Central memory CD8-positive, alpha-beta T cell (primary cell): ENCODE measurements at places on chromosomes 11 and 22.

DNA sequence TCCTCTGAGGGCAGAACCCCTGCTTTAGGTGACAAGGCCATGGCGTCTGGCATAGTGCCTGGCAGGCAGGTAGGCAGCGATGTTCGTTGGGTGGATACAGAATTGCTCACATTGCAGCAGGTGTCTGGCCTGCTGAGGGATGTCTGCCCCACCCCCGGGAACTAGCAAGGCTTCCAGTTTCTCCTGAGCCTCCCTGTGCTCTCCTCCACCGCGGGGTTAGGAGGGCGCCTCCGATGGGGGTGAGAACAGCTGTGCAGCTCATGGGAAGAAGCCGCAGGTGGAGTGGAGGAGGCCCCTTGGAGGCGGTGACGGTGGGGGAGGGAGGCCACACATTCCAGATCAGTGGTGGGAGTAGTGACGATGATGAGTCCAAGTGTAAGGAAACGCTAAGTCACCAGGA, 48.3 kb upstream of the JAM3 start:
- H3K4me1 ChIP-seq = no peaks in the 10 kb centered on the region
- no peak overlapping the region for H3K27ac ChIP-seq
- peaks cover 56% of the 10 kb centered on the region for H3K27me3 ChIP-seq
- H3K36me3 ChIP-seq = peaks cover 3% of the 10 kb centered on the region
- no peak for DNase-seq

DNA sequence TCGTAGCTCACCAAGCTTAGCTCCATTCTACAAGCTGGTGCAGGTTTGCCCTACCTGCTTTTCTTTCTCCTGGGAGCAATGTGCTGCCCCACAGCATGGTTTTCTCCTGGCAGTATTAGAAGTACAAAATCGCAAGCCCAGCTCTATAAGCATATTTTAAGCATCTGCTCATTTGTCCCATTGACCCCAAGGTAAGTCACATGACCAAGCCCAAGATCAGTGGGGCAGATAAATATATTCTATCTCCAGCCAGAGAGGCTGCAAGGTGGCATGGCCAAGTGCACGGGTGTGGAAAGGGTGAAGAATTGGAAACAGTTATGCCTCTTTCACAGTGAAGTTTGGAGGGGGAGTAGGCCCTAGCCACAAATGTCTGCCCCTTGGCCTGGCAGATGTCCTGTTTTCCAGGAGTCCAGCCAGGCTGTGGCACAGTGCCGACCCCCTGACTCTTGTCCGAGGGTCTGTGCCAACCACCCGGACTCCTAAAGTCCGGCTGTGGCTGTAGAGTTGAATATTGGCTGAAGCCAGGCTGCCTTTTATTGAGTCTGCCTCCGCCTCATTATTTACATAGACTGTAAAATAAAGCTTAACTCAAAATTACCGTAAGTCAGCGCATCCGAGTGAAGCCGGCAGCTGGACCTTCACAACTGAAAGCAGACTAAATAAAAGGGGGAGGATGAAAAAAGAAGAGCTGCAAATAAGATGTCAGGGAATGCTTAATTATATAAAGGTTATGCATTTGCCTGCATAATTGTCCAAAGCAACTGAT, 165.7 kb downstream of the COMMD9 start:
- no peaks in the 10 kb centered on the region for H3K4me1 ChIP-seq
- no peak overlapping the region for H3K4me3 ChIP-seq
- peaks cover 50% of the 10 kb centered on the region for H3K27me3 ChIP-seq

DNA sequence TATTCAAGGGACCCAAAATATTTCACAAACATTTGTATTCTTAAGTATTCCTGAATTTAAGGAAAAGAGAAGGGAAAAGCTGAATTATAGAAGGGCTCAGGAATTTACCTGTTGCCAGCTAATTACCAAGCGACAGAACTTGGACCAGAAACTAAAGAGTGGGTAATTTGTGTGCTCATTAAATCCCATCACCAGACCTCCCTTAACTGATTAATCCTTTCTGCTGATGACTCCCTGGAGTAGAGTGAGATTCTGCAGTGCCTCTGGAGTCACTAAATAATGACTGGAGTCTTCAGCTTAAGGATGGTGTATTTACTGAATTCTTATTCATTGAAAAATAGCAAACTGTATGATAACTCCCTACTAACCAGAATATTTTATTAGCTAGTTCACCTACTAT, 74.0 kb upstream of the RAB1B start:
- DNase-seq = no peak
- H3K27ac ChIP-seq = no peak overlapping the region

DNA sequence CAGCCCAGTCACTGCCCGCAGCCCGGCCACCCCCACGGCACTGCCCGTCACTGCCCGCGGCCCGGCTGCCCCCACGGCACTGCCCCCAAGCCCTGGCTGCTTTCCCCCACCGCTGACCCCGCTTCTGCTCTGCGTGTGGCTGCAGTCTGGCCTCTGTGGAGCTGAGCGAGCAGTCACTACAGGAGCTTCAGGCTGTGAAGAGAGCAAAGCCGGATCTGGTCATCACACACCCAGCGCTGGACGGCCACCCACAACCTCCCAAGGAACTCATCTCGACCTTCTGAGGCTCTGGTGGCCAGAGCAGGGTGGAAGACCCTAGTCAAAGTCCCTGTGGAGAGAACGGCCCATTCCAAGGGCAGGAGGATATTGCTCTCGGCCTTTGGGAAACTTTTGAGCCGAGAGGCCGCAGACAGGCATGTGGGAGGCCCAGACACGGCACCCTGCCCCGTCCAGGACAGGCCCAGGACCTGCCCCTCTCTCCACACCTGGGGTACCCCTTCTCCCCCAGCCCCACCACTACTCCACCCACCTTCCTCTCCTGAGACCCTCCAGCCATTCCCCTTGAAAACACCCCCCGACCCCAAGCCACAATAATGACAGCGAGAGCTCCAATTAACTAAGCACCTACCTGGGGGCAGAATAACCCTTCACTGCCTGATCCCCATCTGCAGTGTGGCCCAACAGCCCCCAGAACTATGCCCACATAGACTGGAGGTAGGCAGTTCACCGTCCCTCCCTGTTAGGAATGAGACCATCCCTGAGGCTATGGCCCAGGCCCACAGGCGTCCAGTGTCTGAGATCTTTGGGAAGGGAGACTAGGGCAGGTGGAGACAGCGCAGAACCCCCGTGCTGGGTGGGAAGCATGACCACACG, 3.7 kb upstream of the PGGHG start:
- H3K4me3 ChIP-seq = peak overlapping the region; percentile 99
- DNase-seq = no peak
- H3K27ac ChIP-seq = no peak overlapping the region

GRCh38 chr22:23305321-23305910, 125.1 kb downstream of the BCR start:
- no peak overlapping the region for H3K27ac ChIP-seq
- no peaks in the 10 kb centered on the region for H3K4me1 ChIP-seq
- peaks cover 32% of the 10 kb centered on the region for H3K36me3 ChIP-seq

GRCh38 chr11:16347928-16348685, 8.2 kb downstream of the SOX6 start:
- DNase-seq = no peak
- no peak overlapping the region for H3K4me3 ChIP-seq
- H3K4me1 ChIP-seq = no peaks in the 10 kb centered on the region
- H3K36me3 ChIP-seq = no peaks in the 10 kb centered on the region

DNA sequence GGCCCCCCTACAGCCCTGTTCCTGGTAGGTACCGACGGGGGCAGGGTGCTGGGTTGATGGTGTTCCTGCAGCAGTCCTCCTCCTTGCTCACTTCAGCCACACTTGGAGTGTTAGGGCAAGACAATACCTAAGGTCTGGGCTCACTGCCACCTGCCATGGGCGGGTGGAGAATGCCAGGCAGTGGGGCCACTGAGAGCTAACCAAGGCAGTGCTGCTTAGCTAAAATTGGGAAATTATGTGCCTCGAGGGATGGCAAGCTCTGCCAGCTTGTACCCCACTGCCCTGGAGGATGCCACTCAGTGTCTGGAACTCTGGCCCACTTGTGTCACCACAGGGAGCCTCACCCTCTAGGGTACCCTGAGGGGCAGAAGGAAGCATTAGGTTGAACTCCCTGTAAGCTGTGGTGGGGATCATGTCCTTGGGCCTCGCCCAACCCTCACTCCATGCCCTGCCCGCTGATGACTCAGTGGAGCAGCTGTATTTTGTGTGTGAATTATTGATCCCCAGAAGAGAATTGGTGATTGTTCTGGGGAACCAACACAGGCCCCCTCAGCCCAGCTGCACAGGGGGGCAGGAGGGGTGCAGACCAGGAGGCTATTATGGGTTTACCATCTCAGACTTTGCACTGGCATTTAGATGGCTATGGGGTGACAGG, 17.7 kb downstream of the PHLDB1 start:
- H3K27ac ChIP-seq = no peak overlapping the region
- no peak overlapping the region for H3K4me3 ChIP-seq
- H3K27me3 ChIP-seq = peaks cover 29% of the 10 kb centered on the region
- DNase-seq = no peak

DNA sequence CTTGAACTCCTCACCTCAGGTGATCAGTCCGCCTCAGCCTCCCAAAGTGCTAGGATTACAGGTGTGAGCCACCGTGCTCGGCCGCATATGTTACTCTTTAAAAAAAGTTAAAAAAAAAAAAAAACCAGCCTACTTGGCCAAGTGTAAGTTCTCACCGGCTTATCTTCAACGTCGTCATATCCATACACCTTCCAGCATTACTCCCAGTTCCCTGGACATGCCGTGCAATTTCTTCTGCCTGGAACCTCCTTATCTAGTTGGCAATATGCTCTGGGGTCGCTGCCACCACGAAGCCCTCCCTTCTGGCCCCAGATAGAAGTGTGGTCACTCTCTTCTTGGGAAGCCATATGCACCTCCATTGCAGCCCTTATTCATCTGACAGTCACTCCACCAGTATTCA, 36.3 kb upstream of the CBX7 start:
- H3K4me3 ChIP-seq = no peak overlapping the region
- no peak for DNase-seq
- H3K4me1 ChIP-seq = no peaks in the 10 kb centered on the region
- H3K27ac ChIP-seq = no peak overlapping the region
- H3K36me3 ChIP-seq = peaks cover 1% of the 10 kb centered on the region
- H3K27me3 ChIP-seq = no peaks in the 10 kb centered on the region

DNA sequence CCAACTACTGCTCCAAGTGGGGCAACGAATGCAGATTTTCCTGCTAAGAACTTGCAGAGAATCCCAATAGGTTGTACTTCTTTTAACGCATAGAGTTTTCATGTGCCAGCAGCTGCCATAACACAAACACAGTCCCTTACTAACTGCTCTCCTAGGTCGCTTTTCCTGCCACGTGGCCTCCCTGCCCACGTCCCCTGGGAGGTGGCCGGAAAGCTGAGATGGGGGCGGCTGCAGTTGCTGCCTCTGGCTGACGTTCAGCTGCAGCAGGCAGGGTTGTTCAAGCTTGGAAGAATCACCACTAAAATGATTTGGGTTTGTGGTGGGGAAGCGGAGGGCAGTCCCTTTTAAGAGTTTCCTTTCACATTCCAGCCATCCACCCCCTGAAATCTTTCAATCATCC, 39.3 kb downstream of the ZNF202 start:
- H3K4me1 ChIP-seq = no peaks in the 10 kb centered on the region
- peaks cover 55% of the 10 kb centered on the region for H3K27me3 ChIP-seq
- no peaks in the 10 kb centered on the region for H3K36me3 ChIP-seq
- H3K4me3 ChIP-seq = no peak overlapping the region
- H3K27ac ChIP-seq = no peak overlapping the region

GRCh38 chr22:25492841-25493734, 71.4 kb upstream of the GRK3 start:
- H3K27me3 ChIP-seq = peaks cover 14% of the 10 kb centered on the region
- H3K4me3 ChIP-seq = no peak overlapping the region

DNA sequence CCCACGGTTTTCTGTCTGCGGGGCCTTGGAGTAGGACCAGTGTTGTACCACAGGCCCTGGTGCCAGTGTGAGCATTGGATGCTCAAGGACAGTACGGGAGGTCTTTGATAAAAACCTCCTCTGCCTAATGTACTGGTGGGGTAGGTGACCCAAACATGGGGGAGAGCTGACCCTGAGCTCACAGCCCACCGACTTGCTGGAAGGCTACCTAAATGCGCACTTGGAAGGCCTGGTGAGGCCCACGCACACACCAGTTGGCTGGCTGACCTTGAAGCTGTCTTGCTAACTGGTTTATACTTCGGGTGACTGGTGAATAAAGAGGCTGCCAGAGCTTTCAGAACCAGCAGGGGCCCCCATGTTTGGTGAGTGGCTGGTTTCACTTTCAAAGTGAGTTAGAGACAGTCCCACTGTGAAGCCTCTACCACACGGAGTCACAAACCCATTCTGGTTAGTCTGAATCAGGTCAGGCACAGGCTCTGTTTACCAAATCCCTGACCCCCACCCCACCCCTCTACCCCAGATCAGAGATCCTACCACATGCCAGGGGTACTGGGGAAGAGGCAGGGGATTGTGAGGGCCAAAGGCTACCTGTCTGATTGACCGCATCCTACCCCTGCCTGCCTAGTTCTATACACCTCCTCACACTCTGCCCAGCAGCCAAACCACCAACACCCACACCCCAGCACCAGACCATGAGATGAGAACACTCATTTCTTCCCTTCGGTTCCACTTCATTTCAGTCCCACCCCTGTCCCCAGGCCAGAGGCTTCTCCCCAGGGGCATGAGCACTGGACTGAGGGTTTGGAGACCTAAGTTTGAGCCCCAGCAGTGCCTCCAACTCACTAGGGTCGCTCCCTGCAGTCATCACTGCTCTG, 12.7 kb upstream of the IL2RB start:
- peaks cover 19% of the 10 kb centered on the region for H3K36me3 ChIP-seq
- peak; percentile 49 for DNase-seq
- peaks cover 71% of the 10 kb centered on the region for H3K4me1 ChIP-seq
- no peaks in the 10 kb centered on the region for H3K27me3 ChIP-seq
- H3K27ac ChIP-seq = peak overlapping the region; percentile 89
- H3K4me3 ChIP-seq = peak overlapping the region; percentile 54

DNA sequence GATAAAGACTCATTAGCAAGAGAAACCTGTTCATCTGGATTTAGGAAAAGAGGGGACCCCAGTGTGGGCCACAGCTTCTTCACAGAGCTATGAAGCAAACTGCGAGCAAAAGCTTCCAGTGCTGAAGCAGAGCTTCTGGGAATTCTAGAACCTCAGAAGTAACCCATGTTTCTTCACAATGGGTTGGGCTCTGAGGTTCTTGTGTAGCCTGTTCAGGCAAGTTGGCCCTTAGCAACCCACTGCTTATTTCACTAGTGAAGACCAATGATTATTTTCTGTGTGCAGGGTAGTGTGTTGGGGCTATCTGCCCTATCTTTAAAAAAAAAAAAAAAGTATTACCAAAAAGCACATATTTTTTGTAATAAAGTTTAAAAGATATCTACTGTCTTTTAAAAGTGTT, at the start of gene ACRV1:
ACRV1 (minus strand) TSS at position 101 of the 400 bp plus-strand sequence; CDS start at position 34, 67 bp downstream.
- no peaks in the 10 kb centered on the region for H3K4me1 ChIP-seq
- no peak for DNase-seq
- no peak within 1 kb of the TSS for H3K4me3 ChIP-seq
- H3K36me3 ChIP-seq = peaks cover 2% of the 10 kb centered on the region
- no peak within 1 kb of the TSS for H3K27ac ChIP-seq

- peaks cover 6% of the 10 kb centered on the region for H3K4me1 ChIP-seq
- no peak overlapping the region for H3K27ac ChIP-seq
- H3K27me3 ChIP-seq = no peaks in the 10 kb centered on the region
- peaks cover 2% of the 10 kb centered on the region for H3K36me3 ChIP-seq
- DNase-seq = no peak
Observed at GRCh38 chr11:107824668-107825369, 33.8 kb downstream of the SLC35F2 start.

- DNase-seq = no peak
- H3K4me1 ChIP-seq = peaks cover 5% of the 10 kb centered on the region
- no peaks in the 10 kb centered on the region for H3K36me3 ChIP-seq
- H3K27ac ChIP-seq = no peak overlapping the region
Observed at GRCh38 chr11:111409915-111410314, 30.8 kb upstream of the POU2AF1 start.
